ENCODE measurements at places on chromosomes 3 and 15.

DNA sequence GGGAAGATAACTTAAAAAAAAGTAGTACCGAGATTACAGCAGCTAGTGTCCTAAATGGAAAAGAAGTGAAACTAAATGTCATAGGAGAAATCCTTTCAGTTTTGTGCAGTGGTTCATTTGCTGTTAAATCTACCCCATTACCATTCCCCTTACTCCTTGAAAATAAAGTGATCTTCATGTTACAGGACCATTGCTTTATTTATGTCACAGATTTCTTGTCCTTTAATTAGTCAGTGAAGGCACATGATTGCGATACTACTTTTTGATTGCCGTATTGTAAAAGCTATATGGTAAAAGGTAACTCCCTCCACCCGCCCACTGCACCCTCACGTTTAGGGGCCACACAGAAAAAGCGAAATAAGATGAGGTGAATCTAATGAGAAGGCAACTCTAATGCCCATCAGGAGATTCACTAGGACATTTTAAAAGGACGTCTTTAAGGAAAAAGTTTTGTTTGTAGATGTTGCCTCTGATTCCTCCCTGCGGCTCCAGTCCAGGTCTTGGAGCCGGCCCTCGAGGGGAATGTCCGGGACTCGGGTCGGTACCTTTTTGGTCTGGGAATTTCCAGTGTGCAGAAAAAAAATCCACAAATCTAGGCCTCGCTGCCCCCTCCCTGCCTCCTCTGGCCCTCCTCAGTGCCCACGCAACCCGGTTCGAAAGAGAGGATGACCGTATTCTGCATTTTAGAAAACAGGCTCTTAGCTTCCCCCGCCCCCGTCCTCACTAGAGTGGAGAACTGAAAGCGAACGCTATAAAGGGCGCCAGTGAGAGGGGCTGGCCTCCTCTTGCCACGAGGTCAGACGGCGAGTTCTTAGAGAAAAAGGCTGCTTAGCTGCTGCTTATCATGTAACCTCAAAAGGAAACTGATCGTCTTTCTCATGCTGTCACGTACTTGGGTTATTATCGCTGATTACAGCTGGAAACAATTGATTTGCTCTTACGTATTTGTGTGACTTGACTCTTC is 21.8 kb upstream of the NFKBIZ start:
- peak; percentile 96 for DNase-seq

DNA sequence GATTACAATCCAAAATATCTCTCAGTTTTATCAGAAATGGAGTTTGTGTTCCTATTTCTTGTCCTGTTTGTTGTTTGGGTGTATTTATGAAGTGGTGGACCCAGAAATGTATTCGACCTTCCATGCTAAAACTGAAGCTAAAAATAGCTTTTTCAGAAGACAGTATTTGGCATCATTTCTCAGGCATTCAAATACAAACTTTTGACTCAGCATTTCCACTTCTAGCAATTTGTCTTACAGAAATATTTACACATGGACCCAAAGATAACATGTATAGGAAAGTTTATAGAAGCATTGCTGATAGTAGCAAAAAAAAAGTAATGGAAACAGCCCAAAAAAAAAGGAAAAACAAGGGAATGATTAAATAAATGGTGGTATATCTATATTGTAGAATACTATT is 156.3 kb downstream of the HCN4 start:
- DNase-seq = no peak

- DNase-seq = no peak
Measured at GRCh38 chr3:77467702-77468625, 428.1 kb downstream of the ROBO2 start.

- DNase-seq = no peak
Measured at GRCh38 chr3:77102951-77103769, 63.3 kb downstream of the ROBO2 start.
